ENCODE measurements at places on chromosomes 2 and 18.

DNA sequence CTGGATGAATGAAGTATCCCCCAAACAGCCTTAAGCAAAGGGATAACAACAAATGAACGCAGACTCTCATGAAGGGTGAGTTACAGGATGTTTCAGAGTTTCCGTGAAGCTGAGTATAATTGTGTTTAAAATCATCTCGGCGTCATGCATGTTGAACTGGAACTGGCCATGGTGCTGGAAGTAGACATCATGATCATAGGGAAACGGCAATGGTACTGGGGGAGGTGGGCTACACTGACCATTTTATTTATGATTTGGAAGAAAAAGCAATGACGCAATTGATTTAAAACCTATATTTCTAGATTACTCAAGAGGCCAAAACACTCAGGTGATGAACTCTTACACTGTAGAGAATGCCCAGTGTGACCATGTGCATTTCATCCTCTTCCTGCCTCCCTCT is 387.9 kb upstream of the MYT1L start:
- H3K4me1 ChIP-seq, result no peaks in the 10 kb centered on the region
- H3K36me3 ChIP-seq, result no peaks in the 10 kb centered on the region
- H3K27me3 ChIP-seq, result no peaks in the 10 kb centered on the region
- no peak overlapping the region for H3K27ac ChIP-seq
- DNase-seq, result no peak

DNA sequence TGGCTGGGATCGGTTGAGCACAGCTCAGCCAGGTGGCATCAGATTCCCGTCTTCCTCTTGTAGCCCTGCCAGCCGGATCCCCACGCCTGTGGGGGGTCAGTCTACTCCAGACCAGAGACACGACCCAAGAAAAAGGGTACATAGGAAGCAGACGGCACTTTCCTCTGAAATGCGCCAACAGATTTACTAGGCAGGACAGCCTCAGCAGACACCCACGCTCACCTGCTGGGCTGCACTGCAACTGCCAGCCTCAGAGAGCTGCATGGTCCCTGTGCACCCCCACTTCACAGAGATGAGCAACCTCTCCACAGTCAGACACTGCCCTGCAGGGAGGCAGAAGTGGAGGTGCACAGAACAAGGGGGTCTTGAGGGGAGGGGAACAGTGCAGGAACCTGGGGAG is 75.7 kb upstream of the OTOS start:
- H3K4me3 ChIP-seq, result no peak overlapping the region
- no peaks in the 10 kb centered on the region for H3K4me1 ChIP-seq
- no peak overlapping the region for H3K27ac ChIP-seq
- no peaks in the 10 kb centered on the region for H3K36me3 ChIP-seq
- no peak for DNase-seq

DNA sequence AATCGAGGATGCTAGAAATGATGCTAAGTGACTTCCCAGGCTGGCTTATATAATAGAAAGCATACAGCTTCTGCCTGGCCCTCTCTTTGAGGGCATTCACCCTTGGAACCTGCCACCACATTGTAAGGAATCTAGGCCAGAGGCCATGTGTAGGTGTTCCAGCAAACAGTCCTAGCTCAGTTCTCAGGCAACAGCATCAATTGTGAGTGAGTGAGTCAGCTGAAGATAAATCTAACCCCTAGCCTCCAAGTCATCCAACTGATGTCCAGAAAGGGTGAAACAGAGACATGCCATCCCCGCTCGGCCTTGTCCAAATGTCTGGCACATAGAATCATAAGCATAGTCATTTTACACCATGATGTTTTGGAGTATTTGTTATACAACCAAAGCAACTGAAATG is 324.3 kb upstream of the KLHL14 start:
- no peaks in the 10 kb centered on the region for H3K27me3 ChIP-seq
- H3K4me3 ChIP-seq, result no peak overlapping the region
- no peak for DNase-seq
- no peaks in the 10 kb centered on the region for H3K36me3 ChIP-seq

GRCh38 chr18:55314031-55314430 is 274.0 kb downstream of the TCF4 start:
- H3K4me3 ChIP-seq, result no peak overlapping the region
- H3K27ac ChIP-seq, result no peak overlapping the region
- H3K4me1 ChIP-seq, result no peaks in the 10 kb centered on the region

DNA sequence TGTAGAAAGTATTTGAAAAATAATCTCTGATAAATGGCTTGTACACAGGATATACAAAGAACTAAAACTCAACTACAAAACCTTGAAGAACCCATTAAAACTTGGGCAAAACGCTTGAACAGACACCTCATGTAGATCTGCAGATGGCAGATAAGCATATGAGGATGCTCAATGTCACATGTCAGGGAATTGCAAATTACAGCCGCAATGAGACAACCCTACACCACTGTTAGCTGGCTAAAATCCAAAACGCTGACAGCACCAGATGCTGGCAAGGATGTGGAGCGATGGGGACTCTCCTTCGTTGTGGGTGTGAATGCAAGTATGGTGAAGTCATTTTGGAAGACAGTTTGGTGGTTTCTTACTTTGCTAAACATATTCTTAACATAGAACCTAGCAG is 53.7 kb downstream of the SNTG2 start:
- H3K4me1 ChIP-seq, result no peaks in the 10 kb centered on the region
- H3K27me3 ChIP-seq, result no peaks in the 10 kb centered on the region
- H3K36me3 ChIP-seq, result no peaks in the 10 kb centered on the region
- no peak for DNase-seq
- H3K4me3 ChIP-seq, result no peak overlapping the region

- H3K27me3 ChIP-seq, result no peaks in the 10 kb centered on the region
- DNase-seq, result no peak
- no peaks in the 10 kb centered on the region for H3K36me3 ChIP-seq
- H3K27ac ChIP-seq, result no peak overlapping the region
- no peak overlapping the region for H3K4me3 ChIP-seq
Measured at GRCh38 chr2:20107776-20108175, 56.3 kb upstream of the LAPTM4A start.

DNA sequence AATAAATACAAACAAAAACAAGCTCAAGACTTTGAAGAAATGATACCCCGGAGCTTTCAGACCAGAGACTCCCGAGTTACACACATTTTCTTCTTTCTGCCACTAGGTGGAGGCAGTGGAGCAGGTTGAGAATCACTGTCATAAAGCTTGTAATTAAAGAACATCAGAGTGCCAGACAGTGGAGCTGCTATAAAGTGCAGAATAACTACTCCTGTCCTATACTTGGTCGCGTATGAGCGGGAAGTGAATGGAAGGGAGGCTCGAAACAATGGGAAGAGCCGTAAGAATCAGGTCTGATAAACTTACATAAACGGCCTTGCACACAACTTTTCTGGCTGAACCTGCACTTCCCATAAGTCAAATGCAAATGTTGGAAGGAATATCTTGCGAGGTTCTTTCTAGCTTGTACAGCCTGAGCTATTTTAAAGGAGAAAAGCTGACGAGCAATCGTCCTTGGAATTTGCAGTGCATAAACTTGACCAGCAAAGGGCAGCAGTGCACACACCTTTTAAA is 189.0 kb downstream of the RPIA start:
- H3K36me3 ChIP-seq, result no peaks in the 10 kb centered on the region
- no peaks in the 10 kb centered on the region for H3K4me1 ChIP-seq
- H3K27ac ChIP-seq, result no peak overlapping the region
- no peak overlapping the region for H3K4me3 ChIP-seq
- H3K27me3 ChIP-seq, result no peaks in the 10 kb centered on the region

DNA sequence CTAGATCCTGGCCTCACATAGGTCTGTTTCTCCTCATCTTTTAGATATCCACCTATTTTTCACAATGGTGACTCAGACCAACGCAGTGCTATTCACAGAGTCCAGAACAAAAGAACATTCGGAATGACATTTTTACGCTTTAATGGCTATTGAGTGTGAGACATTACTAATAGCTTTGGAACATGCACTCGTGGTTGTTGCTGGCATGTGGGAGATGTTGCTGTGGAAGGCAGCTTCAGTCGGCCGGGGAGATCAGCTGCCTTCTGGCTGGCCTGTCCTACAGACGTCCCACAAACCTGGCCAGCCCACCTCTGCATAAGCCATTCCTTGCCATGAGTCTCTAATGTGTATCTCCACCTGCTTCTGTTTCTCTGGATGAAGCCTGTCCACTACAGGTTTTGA is 3.4 kb downstream of the MBP start:
- peaks cover 4% of the 10 kb centered on the region for H3K4me1 ChIP-seq
- no peaks in the 10 kb centered on the region for H3K36me3 ChIP-seq
- no peak for DNase-seq
- no peak overlapping the region for H3K27ac ChIP-seq
- no peaks in the 10 kb centered on the region for H3K27me3 ChIP-seq
- no peak overlapping the region for H3K4me3 ChIP-seq

GRCh38 chr2:206112846-206113547 is 27.0 kb upstream of the INO80D start:
- no peak overlapping the region for H3K27ac ChIP-seq
- H3K36me3 ChIP-seq, result no peaks in the 10 kb centered on the region

GRCh38 chr2:1484131-1484884 is 71.0 kb downstream of the TPO start:
- no peak for DNase-seq
- no peak overlapping the region for H3K27ac ChIP-seq
- H3K36me3 ChIP-seq, result no peaks in the 10 kb centered on the region
- no peaks in the 10 kb centered on the region for H3K27me3 ChIP-seq
- no peak overlapping the region for H3K4me3 ChIP-seq
- no peaks in the 10 kb centered on the region for H3K4me1 ChIP-seq

DNA sequence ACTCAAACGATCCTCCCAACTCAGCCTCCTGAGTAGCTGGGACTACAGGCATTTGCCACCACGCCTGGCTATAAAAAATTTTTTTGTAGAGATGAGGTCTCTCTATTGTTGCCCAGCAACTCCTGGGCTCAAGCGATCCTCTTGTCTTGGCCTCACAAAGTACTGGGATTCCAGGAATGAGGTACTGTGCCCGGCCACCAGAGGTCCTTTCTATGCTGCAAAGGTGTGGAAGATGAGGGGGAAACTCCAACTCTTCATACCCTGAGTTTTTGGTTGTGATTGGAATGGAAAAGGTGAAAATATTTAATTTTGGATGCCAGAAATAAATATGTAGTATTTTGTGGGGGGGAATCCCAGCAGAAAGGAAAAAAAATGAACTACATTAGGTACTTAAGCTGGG is 36.0 kb downstream of the MRPL33 start:
- H3K4me3 ChIP-seq, result no peak overlapping the region
- peak; percentile 60 for DNase-seq
- H3K27ac ChIP-seq, result no peak overlapping the region
- H3K4me1 ChIP-seq, result no peaks in the 10 kb centered on the region
- H3K27me3 ChIP-seq, result no peaks in the 10 kb centered on the region
- H3K36me3 ChIP-seq, result no peaks in the 10 kb centered on the region

DNA sequence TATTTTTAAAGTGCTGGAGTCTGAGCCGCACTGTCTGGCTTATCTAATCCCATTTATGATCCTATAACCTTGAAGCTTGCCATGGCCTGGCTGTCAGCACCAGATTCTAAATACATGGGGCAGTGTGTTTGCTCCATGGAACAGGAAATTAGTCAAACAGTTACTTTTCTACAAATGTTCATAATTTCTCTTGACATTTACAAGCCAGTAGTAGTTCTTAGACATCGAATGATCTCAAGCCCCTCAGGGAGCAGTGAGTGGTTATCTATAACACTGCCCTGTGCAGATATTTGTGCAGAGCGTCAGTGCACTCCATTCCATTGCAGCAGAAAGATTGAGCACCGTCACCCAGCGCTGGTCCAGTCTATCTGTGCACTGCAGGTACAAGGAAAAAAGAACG is 205.2 kb downstream of the AGPS start:
- H3K36me3 ChIP-seq, result no peaks in the 10 kb centered on the region
- no peak overlapping the region for H3K27ac ChIP-seq
- no peak overlapping the region for H3K4me3 ChIP-seq

- no peaks in the 10 kb centered on the region for H3K36me3 ChIP-seq
- no peak for DNase-seq
- no peak overlapping the region for H3K4me3 ChIP-seq
Measured at GRCh38 chr2:214358506-214358905, 52.3 kb upstream of the VWC2L start.

GRCh38 chr2:226059961-226060627 is 660.6 kb downstream of the NYAP2 start:
- no peaks in the 10 kb centered on the region for H3K4me1 ChIP-seq
- no peak overlapping the region for H3K27ac ChIP-seq
- DNase-seq, result no peak
- no peaks in the 10 kb centered on the region for H3K36me3 ChIP-seq

- H3K27me3 ChIP-seq, result no peaks in the 10 kb centered on the region
- H3K4me3 ChIP-seq, result no peak overlapping the region
- no peak overlapping the region for H3K27ac ChIP-seq
- DNase-seq, result no peak
Measured at GRCh38 chr2:69032336-69032735, 19.4 kb downstream of the ANTXR1 start.

- no peaks in the 10 kb centered on the region for H3K36me3 ChIP-seq
- H3K27ac ChIP-seq, result no peak overlapping the region
- H3K27me3 ChIP-seq, result no peaks in the 10 kb centered on the region
- H3K4me3 ChIP-seq, result no peak overlapping the region
- no peak for DNase-seq
Measured at GRCh38 chr2:8527031-8527430, 154.8 kb upstream of the ID2 start.

- H3K4me3 ChIP-seq, result no peak overlapping the region
- H3K36me3 ChIP-seq, result no peaks in the 10 kb centered on the region
- no peaks in the 10 kb centered on the region for H3K4me1 ChIP-seq
- H3K27me3 ChIP-seq, result no peaks in the 10 kb centered on the region
Measured at GRCh38 chr2:181998041-181998835, 12.6 kb downstream of the PPP1R1C start.

GRCh38 chr2:159157361-159158209 is 128.9 kb downstream of the WDSUB1 start:
- H3K27ac ChIP-seq, result no peak overlapping the region
- H3K36me3 ChIP-seq, result no peaks in the 10 kb centered on the region
- no peaks in the 10 kb centered on the region for H3K4me1 ChIP-seq
- no peaks in the 10 kb centered on the region for H3K27me3 ChIP-seq
- DNase-seq, result no peak

DNA sequence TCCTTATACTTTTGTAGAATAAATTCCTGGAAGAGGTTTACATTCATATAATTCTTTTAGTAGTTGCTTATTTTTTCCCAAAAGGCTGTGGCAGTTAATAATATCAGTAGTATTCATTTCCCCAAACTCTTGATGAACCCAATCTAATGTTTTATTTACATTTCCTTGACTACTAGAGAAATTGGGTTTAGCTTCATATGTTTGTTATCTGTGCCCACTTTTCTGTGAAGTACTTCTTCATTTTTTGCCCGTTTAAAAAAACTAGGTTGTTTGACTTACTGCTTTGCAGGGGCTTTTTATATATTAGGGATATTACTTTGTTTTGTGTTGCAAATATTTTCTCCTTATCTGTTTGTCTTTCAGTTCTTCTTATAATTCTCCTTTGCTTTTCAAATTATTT is 17.2 kb downstream of the RALB start:
- no peak for DNase-seq
- H3K36me3 ChIP-seq, result no peaks in the 10 kb centered on the region
- no peak overlapping the region for H3K4me3 ChIP-seq
- no peaks in the 10 kb centered on the region for H3K27me3 ChIP-seq

- H3K4me1 ChIP-seq, result peaks cover 2% of the 10 kb centered on the region
- no peak overlapping the region for H3K4me3 ChIP-seq
- no peak overlapping the region for H3K27ac ChIP-seq
- H3K27me3 ChIP-seq, result no peaks in the 10 kb centered on the region
Measured at GRCh38 chr2:42901076-42901640, 108.8 kb upstream of the HAAO start.

- H3K4me3 ChIP-seq, result no peak overlapping the region
- H3K27me3 ChIP-seq, result no peaks in the 10 kb centered on the region
- H3K4me1 ChIP-seq, result no peaks in the 10 kb centered on the region
- H3K36me3 ChIP-seq, result no peaks in the 10 kb centered on the region
- no peak for DNase-seq
Measured at GRCh38 chr2:102399499-102400141, 23.3 kb upstream of the IL18RAP start.
